ENCODE measurements at places on chromosomes 4 and X. TPM values are rescaled to one million over a fixed set of nuclear protein-coding genes. Genes with fewer than 3 reads are reported as not detected.

DNA sequence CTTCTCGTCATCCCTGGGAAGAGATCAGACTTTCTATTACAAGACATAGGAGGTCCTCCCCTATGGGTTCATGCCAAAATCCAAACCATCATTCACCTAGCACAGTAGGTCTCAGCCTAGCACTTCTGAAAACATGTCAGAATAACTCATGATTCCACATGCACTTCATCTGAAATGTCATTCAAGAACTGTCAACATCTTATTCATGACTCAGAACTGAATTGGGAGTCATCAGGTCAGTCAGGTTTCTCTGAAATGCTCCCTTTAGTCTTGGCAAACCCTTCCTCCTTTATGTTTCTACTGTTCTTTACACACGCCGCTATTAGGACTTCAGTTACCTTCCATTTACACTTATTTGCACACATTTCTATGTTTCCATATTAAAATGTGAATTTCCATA is 67.2 kb downstream of the ANTXR2 start:
- DNase-seq: no peak

GRCh38 chr4:123671636-123672404 is 275.2 kb downstream of the SPRY1 start:
- DNase-seq: no peak

DNA sequence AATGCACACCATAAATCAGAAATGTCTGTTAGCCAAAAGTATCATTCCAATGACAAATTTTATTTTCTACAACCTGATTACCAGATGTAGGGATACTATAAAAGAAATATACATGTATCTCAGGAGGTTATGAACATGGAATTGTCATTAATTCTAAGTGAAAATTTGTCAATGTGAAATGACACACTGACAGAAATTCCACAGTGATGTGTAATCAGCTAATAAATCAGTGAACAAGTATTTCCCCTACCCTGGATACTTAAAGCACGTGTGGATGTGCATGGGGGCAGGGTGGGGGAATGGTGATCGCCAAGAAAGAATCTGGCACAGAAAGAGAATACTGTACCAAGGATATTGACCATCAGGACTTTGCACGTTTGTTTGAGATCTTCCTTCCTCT is 123.6 kb downstream of the SH3RF1 start:
- DNase-seq: no peak

GRCh38 chr4:88857588-88857987 is 160.0 kb upstream of the NAP1L5 start:
- no peak for DNase-seq

- no peak for DNase-seq
Measured at GRCh38 chr4:157075401-157075800, 549 bp upstream of the GLRB start.

The FRG1 gene
- total RNA-seq: 28.2 TPM

DNA sequence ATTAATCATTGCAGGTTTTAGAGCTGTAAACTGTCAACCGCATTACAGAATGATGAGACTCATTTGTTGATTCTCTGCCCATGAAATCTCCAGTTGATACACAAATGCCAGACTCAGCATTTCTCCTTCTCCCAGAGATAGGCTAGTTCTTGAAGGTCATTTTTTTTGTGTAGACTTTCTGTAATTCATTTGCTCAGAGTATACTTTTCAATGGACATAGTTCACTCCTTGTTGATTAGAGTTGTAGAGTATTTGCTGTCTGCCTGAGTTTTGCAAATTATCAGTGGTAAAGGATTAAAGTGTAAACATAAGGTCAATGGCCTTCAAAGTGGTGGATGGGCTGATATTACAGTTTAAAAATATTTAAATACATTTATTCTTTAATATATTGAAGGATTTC is 15.2 kb upstream of the ALB start:
- DNase-seq: no peak

GRCh38 chrX:56783996-56784620 is 55.1 kb downstream of the NBDY start:
- DNase-seq: no peak

Measured in heart left ventricle (tissue), 16 donors.